CD4-positive, CD25-positive, alpha-beta regulatory T cell (primary cell): ENCODE measurements at places on chromosomes 13 and 19. TPM values are rescaled to one million over a fixed set of nuclear protein-coding genes. Genes with fewer than 3 reads are reported as not detected.

ZNF880 gene
- total RNA-seq = 17.9 TPM

DNA sequence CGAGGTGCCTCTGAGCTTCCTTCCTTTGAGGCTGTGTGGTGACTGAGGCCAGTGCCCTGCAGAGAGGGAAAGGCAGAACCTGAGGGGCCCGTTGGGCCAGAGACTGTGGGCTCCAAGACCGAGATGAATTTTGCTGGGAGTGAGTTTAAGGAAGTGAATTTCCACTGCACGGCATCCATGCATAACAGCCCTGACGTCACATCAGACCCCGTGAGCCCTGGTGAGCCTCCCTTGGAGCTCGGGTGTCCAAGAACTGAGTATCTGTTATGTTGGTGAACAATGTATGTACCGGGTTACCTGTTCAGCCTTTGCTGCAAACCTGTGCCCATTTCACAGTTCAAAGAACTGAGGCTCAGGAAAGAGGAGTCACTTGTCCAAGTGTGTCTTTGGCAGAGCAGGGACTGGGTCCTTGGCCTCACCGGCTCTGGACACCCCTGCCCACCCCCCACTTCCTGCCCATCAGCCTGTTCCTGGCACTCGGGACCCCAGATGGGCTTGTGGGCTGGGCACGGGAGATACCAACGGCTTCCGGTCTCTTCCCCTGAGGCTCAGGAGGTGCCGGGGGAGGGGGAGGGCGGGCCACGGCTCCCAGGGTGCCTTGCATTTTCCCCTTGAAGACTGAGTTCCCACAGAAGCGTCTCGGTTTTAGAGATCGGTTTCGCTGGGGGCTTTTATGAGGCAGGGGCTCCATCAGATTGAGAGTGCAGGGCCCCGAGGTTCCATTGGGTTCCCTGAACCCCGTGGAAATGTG lies 33.7 kb downstream of the NFILZ start:
- peaks cover 14% of the 10 kb centered on the region for H3K4me1 ChIP-seq
- peak; percentile 65 for DNase-seq
- peak overlapping the region; percentile 32 for H3K4me3 ChIP-seq
- no peaks in the 10 kb centered on the region for H3K36me3 ChIP-seq
- no peaks in the 10 kb centered on the region for H3K27me3 ChIP-seq

VSIG10L gene
- 0.27 TPM for total RNA-seq

- no peak for DNase-seq
- H3K36me3 ChIP-seq = peaks cover 17% of the 10 kb centered on the region
- H3K4me3 ChIP-seq = no peak overlapping the region
- H3K27ac ChIP-seq = no peak overlapping the region
Measured at GRCh38 chr13:45951724-45952123, 100.2 kb upstream of the SIAH3 start.

DNA sequence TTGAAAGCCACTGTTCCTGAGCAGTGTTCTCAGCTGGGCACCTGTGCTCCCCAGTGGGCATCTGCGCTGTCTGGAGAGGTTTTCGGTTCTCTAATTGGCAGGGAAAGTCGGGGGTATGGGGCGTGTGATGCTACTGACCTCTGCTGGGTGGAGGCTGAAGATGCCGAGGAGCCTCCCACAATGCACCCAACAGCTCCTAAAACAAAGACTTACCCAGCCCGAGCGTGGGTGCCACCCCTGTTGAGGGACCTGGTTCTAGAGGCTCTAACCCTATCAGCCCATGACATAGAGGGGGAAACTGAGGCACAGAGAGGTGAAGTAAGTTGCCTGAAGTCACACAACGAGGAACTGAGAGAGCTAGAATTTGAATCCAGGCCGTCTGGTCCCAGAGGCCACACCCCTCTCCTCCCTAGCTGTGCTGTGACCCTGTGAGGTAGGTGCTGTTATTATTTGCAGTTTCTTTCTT lies 2.3 kb downstream of the SPACA4 start:
- DNase-seq = peak; percentile 72
- H3K4me1 ChIP-seq = peaks cover 7% of the 10 kb centered on the region
- H3K27ac ChIP-seq = no peak overlapping the region

DNA sequence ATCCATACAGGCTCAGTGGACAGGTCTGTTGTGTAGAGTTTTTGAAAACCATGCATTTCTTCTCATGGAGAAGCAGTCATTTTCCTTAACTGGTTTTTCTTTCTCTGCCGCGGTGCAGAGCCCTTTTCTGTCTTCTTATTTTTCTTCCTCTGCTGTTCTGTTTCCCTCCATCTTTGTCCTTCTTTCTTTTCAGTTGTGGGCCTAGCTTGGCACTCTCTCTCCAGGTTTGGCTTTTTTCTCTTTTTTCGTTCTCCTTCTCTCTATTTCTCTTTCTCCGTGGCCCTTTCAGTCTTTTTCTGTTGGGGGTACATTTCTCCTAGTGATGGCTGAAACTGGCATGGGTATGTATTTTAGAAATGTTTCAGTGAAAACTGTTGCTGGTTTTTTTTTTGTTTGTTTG lies 24.1 kb downstream of the NFIX start:
- H3K36me3 ChIP-seq = no peaks in the 10 kb centered on the region
- peaks cover 10% of the 10 kb centered on the region for H3K27me3 ChIP-seq
- no peak overlapping the region for H3K4me3 ChIP-seq
- DNase-seq = no peak
- H3K4me1 ChIP-seq = peaks cover 14% of the 10 kb centered on the region

DNA sequence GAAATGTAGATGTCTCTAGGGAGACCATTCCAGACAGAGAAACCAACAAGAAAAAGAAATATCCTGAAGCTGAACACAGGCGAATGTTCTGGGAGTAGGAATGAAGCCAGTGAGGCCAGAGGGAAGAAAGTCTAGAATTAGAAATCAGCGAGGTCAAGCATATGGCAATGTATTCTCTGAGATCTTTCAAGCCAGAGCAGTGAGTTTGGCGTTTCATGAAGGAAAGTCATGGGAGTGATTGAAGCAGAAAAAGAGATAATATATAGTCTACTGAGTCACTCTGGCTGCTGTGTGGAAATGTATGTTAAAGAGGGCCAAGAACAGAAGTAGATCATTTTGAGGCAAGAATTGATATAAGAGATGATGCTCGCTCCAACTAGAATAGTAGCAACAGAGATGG lies 576.0 kb downstream of the PCDH17 start:
- H3K36me3 ChIP-seq = no peaks in the 10 kb centered on the region
- no peak overlapping the region for H3K4me3 ChIP-seq
- H3K27me3 ChIP-seq = no peaks in the 10 kb centered on the region
- DNase-seq = no peak
- H3K27ac ChIP-seq = no peak overlapping the region

DNA sequence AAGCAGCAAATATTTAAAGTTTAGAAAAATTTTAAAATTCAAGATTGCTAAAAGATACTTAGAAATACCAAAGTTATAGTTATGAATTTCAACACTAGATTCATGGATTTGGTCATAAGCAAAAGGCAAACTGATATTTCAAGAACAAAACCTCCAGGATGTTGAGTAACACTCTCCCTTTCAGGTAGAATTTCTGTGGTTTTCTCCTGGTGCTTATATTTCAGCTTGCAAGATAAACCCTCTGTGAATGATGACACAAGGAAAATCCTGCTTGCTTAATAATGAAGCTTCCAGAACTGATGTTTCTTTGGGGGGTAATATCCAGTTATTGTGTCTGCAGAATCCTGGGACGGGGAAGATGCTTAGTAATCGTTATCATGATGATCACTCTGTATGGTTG lies 320.3 kb upstream of the EDNRB start:
- H3K36me3 ChIP-seq = no peaks in the 10 kb centered on the region
- no peak for DNase-seq
- no peaks in the 10 kb centered on the region for H3K4me1 ChIP-seq
- H3K27me3 ChIP-seq = no peaks in the 10 kb centered on the region
- no peak overlapping the region for H3K4me3 ChIP-seq

KLK3 gene
- not detected for total RNA-seq

- no peak overlapping the region for H3K4me3 ChIP-seq
- H3K36me3 ChIP-seq = no peaks in the 10 kb centered on the region
- H3K27me3 ChIP-seq = no peaks in the 10 kb centered on the region
- peaks cover 28% of the 10 kb centered on the region for H3K4me1 ChIP-seq
- DNase-seq = peak; percentile 58
- no peak overlapping the region for H3K27ac ChIP-seq
Measured at GRCh38 chr19:16066611-16067104, 9.6 kb upstream of the TPM4 start.

DNA sequence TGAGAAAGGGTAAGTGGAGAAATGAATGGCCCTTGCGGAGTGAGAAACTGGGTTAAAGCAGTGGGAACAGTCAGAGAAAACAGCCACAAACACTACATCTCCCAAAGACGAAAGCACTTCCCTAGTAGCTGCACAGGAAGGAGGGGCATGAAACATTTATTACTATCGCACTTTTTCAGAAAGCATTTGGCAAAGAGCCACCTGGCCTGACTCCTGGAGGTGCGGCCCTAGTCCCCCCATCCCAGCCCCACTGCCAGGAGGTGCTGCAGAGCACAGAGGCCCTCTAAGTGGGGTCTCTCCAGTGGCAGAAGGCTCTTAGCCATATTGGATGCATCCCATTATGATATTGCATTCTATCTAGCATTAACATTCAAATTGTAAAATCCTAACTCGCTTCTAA lies 55.8 kb downstream of the MTMR6 start:
- H3K4me1 ChIP-seq = no peaks in the 10 kb centered on the region
- H3K36me3 ChIP-seq = no peaks in the 10 kb centered on the region
- H3K27ac ChIP-seq = no peak overlapping the region
- no peak for DNase-seq
- H3K4me3 ChIP-seq = no peak overlapping the region

GRCh38 chr19:16283210-16284061 lies 41.2 kb upstream of the KLF2 start:
- peak overlapping the region; percentile 23 for H3K27ac ChIP-seq
- H3K27me3 ChIP-seq = no peaks in the 10 kb centered on the region
- H3K4me1 ChIP-seq = peaks cover 19% of the 10 kb centered on the region
- H3K36me3 ChIP-seq = no peaks in the 10 kb centered on the region
- peak; percentile 38 for DNase-seq
- peak overlapping the region; percentile 13 for H3K4me3 ChIP-seq
